ENCODE measurements at places on chromosomes 16 and 17.
A peak's percentile ranks its signal among the peaks of the same experiment; 100 is the strongest.

DNA sequence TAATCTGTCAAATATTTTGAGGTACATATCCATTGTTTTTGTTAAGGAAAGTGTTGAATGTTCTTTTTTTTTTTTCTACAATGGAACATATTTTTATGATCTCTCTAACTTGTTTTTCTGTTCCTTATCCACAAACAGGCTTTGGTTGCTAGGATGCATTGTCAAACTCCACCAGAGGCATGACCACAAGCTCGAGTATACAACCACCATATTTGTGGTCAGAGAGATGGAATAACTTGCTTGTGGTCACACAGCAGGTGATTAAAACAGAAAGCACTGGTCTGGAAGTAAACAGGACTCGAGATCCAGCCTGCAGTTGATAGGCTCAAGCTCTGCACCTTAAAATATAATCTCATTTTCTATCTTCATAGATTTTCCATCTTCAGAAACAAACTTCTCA lies 105.8 kb upstream of the ADAMTS18 start:
- no peak for DNase-seq

DNA sequence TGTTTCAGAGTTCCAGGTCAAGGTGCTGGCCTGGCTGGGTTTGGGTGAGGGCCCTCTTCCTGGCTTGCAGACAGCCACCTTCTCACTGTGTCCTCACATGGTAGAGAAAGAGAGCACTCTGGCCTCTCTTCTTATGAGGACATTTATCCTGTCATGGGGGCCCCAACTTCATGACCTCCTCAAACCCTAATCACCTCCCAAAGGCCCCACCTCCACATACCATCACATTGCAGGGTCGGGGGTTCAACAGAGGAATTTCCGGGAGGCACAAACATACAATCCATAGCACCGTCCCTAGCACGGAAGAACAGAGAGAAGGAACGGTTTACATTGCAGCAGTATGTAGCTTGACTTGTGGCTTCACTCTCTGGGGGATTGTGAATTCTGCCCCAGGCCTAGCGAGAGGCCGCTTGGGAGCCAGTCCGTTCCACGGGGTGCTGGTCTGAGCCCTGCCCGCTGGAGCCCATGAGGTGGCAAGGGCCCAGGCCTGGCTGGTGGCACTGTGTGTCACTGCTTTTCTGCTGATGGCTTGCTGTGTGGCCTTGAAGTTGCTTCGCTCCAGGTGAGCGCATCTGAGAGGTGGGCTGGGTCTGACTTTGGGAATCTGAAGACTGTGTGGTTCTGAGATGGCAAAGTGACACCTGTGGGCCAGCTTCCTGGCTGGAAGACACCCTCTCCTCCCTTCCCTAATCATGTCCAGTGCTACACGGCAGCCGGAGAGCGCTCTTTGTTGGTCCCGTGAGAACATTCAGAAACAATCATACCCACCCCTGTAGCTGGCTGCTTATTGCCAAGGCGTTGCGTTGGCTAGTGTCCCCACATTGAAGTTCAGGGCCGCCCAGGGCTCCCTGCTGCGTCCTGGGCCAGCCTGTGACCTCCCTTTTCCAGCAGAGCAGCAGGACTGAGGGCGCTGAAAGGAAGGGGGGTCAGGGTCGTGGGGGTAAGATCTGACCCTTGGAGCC lies 98.3 kb downstream of the CMIP start:
- no peak for DNase-seq

DNA sequence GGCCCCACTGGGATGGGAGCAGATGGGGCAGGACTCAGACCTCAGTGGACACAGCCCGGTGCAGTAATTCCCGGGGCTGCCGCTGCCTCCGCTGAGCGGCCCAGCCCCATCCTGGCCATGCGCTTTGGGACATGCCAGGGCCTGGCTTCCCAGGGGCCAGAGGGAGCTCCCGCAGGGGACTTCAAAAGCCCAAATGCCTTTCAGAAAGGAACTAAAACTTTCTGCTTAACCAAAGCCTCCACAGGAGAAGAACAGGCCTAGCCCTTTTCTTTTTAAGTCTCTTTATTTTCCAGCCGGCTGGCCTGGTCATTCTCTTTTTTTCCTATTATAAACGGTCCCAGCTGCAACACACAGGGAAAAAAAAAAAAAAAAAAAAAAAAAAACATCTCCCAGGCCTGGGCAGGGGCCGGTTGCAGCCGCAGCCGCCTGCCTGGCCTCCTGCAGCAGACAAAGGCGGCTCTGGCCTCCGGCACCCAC lies 10.7 kb upstream of the ZNF423 start:
- no peak for DNase-seq

DNA sequence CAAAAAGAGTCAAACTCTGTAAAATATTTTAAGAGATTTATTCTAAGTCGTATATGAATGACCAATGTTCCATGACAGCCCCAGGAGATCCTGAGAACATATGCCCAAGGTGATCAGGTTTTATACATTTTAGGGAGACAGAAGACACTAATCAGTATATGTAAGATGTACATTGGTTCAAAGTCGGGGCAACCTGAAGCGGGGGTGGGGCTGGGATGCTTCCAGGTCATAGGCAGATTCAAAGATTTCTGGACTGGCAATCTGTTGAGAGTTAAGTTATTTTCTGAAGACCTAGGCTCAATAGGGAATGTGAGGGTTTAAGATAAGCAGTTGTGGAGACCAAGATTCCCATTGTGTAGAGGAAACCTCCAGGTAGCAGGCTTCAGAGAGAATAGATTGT lies 20.4 kb upstream of the DHRS7B start:
- no peak for DNase-seq

GRCh38 chr17:57833179-57833939 lies 16.5 kb downstream of the MRPS23 start:
- DNase-seq = peak; percentile 92

DNA sequence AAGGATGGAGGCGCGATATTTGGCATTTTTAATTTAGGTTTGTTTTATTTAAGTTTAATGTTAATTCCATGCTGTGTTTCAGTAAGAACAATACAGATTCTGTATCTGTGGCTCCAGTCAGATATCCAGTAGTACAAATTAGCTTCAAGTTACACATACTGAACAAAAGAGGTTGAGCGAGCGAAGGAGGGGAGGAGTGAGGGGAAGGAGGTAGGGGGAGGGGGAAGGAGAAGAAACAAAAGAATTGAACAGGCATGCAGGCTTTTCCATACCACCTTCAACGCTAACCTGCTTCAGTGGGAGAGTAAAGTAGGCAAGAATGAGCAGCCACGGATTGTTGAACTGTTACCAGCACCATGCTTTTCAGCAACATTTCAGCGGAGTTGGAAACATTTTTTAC lies 55.5 kb downstream of the YWHAE start:
- DNase-seq = no peak

DNA sequence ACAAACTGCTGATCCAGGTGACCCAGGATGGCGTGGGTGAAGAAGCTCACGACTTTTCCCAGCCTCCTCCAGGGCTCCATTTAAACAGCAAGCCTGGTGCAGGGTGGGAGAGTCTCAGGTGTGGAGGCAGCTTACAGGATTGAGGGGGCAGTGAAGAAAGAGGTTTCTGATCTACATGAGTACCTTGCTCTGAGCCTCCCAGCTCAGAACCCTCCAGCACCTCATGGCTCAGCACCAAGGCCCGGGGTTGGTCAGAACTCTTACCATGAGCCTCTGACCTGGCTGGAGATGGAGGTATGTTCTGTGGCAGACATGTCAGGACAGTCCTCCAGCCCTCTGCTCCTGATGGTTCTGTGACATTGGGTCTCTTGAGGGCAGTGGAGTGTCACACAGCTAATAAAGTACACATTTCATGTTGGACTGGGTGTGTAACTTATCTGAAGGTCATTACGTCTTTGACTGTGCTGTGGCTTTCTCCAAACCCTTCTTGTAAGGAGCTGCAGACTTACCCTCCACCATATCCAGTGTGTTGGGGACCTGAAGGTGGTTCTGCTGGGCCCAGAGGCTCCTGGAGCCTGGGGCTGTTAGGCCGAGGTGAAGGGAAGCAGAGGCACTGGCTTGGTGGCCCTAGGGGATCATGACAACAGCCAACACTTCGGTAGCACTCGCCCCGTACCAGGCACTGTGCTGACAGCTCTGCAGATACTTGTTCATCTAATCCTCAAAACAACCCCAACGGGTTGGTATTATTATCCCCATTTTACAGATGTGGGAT lies 3.8 kb upstream of the DCAF7 start:
- no peak for DNase-seq

GRCh38 chr17:67004181-67004580 lies 39.7 kb downstream of the CACNG4 start:
- no peak for DNase-seq

GRCh38 chr17:933312-934073 lies 46.1 kb downstream of the NXN start:
- DNase-seq = no peak

DNA sequence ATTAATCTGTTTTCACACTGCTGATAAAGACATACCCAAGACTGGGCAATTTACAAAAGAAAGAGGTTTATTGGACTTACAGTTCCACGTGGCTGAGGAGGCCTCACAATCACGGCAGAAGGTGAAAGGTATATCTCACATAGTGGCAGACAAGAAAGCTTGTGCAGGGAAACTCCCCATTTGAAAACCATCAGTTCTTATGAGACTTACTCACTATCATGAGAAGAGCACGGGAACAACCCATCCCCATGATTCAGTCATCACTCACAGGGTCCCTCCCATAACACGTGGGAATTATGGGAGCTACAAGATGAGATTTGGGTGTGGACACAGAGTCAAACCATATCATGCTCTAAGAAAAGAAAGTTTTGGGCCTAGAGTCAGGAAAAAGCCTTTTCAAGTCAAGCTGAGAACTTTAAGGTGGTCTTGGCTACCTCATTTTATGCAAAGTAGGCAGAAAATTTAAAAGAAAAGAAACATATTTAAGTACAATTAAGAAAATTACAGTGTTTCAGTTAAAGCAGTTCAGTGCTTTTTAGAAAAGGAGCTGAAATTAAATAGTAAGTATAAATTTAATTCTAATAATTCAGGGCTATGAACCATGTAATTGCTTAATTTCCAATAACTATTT lies 24.9 kb upstream of the CRYM start:
- DNase-seq = no peak

GRCh38 chr17:20994779-20995149 lies 48.0 kb downstream of the USP22 start:
- no peak for DNase-seq

DNA sequence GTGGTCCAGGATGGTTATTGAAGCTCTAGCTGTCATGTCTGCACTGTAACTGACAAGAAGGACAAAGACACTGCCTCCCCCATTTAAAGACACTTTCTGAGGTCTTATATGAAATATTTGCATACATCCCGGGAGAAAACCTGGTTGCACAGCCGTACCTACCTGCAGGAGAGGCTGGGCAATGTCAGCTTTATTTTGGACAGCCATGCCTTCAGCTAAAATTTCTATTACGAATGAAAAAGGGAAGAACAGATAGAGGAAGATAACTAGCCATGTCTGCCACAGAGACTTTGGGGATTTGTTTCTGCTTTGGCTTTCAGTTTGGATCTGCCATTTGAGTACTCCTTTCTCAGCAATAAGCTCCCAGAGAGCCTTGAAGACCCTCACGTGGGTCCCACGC lies 19.0 kb downstream of the SLC7A6 start:
- DNase-seq = no peak

GRCh38 chr16:63289834-63290460 lies 1253.7 kb upstream of the CDH8 start:
- DNase-seq = peak; percentile 13

- peak; percentile 49 for DNase-seq
Measured at GRCh38 chr17:42362245-42362961, 25.8 kb downstream of the STAT3 start.

- no peak for DNase-seq
Measured at GRCh38 chr17:36859706-36860105, 77.6 kb upstream of the LHX1 start.

DNA sequence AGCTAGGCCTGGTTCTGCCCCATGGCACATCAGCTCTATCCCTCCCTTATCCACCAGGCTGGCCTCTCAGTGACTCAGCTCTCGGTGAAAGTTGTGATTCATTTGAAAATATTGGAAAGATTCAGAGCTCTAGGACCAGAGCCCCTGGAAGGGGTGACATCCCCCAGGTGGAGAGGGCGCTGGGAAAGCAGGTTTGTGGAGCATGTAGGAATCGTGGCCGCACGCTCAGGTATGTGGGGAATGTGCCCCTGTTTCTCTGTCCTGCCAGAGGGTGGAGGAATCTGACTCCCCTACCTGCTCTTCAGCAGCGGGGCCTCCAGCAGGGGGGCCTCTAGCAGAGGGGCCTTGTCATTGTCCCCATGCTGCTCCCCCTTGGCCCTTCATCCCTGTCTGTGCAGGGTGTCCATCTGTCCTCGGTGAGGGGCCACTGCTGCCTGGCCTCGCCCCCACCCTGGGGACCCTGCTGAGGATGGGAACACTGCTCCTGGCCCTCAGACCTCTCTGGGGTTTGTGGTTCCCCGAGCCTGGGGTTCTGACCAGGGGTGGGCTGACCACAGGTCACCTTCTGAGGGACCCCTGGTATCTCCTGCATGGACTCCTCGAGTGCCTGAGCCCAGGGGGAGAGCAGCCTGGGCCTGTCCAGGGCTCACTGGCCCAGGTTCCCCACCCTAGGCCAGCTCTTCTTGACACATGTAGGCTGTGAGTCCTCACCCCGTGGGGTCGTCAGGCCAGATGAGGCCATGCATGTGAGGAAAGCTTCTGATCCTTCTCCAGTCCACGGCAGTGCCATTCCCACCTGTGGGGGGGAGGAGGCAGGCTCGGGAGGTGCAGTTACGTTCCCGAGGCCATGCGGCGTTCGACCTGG lies 47.5 kb downstream of the NT5M start:
- no peak for DNase-seq

DNA sequence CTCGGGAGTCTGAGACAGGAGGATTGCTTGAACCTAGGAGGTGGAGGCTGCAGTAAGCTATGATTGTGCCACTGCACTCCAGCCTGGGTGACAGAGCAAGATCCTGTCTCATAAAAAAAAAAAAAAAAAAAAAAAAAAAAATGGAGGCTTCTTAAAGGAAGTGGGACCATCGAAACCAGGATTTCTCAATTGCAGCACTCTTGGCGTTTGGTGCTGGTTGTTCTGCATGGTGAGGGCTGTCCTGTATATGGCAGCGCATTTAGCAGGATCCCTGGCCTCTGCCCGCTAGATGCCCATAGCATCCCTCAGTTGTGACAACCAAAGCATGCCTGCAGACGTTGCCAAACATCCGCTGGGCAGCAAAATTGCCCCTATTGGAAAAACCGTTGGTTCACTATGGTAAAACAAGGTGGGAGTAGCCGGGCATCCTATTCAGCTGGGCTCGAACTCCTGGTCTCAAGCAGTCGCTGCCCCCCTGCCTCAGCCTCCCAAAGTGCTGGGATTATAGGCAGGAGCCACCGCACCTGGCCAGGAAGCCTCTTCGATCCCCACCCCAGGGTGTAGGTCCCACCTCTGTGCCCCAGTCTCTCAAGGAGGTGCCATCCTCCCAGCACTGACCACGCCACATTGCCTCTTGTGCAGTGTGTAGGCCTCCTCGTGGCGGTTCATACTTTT lies 6.5 kb upstream of the NPIPB7 start:
- DNase-seq = no peak

All from NCI-H1436 (cell line).